ENCODE measurements at places on chromosomes 13 and 19.
A peak's percentile ranks its signal among the peaks of the same experiment; 100 is the strongest.

- DNase-seq: no peak
- H3K36me3 ChIP-seq: no peaks in the 10 kb centered on the region
- H3K4me3 ChIP-seq: no peak overlapping the region
- no peaks in the 10 kb centered on the region for H3K27me3 ChIP-seq
- H3K4me1 ChIP-seq: no peaks in the 10 kb centered on the region
Measured at GRCh38 chr13:62357887-62358645, 942.4 kb upstream of the PCDH20 start.

GRCh38 chr19:13887018-13887436 lies 10.1 kb downstream of the NANOS3 start:
- H3K4me1 ChIP-seq: no peaks in the 10 kb centered on the region
- H3K36me3 ChIP-seq: no peaks in the 10 kb centered on the region
- H3K27ac ChIP-seq: no peak overlapping the region
- H3K4me3 ChIP-seq: no peak overlapping the region

- H3K4me1 ChIP-seq: no peaks in the 10 kb centered on the region
- H3K27ac ChIP-seq: no peak overlapping the region
- H3K36me3 ChIP-seq: no peaks in the 10 kb centered on the region
- no peak for DNase-seq
- H3K27me3 ChIP-seq: no peaks in the 10 kb centered on the region
Measured at GRCh38 chr13:100530671-100531213, 57.8 kb downstream of the GGACT start.

DNA sequence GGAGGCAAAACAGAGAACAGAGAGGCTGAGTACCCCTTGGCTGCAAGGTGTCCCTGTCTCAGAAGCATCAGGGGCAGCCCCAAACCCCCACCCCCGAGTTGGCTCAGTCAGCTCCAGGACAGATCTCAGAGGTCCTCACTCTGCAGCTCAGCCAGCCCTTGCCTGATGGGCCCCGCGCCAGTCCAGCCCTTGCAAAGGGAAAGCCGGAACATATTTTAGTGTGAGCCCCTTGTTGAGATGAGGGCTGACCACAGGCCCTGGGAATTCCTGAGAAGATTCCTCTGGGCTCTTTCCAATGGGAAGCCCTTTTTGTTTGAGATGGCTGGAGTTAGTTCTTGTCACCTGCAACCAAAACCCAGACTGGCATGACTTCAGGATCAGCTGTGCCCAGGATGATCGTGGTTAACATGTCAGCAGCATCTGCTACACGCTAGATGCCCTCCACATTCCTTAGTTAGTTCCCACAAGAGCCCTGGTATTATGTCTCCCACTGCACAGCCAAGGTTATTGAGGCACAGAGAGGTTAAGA lies 33.9 kb upstream of the CCNE1 start:
- H3K36me3 ChIP-seq: no peaks in the 10 kb centered on the region
- no peaks in the 10 kb centered on the region for H3K27me3 ChIP-seq
- no peaks in the 10 kb centered on the region for H3K4me1 ChIP-seq
- DNase-seq: no peak

DNA sequence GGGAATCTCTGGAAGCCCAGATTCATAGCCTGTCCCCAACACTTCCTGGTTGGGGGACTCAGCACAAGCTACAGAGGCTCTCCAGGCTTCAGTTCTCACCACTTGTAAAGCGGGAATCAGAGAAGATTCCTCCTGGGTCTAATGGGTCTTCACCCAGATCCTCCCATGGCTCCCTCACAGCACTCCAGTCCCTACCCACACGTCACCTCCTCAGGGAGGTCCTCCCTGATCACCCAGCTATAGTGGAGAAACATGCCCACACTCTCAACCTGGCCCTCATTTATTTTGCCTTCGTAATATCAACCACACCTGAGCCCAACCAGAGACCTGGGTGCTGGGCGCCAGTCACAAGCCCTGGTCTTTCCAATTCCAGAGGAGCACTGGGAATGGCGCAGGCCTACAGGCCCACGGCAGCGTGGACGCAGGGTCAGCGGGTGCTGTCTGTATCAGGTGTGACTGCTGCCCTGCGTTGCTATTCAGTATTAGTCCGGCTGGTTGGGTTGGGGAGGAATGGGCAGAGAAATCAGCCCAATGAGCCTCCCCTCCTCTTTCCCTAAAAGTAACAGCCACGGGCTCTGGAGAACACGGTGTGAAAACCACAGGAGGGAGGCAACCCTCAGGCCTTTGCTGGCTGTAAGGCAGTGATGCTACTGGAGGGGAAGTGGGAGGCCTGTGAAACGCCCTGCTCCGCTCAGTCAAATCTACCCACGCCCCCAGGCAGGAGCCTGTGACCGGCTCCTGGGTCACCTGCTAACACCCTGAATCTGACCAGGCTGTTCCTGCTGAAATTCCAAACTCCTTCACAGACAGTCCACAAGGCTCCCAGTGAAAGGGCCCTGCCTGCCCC lies 5.2 kb downstream of the AKT2 start:
- H3K27ac ChIP-seq: peak overlapping the region; percentile 38
- H3K27me3 ChIP-seq: no peaks in the 10 kb centered on the region
- DNase-seq: no peak
- H3K36me3 ChIP-seq: no peaks in the 10 kb centered on the region
- peaks cover 38% of the 10 kb centered on the region for H3K4me1 ChIP-seq
- no peak overlapping the region for H3K4me3 ChIP-seq

GRCh38 chr19:3270902-3271301 lies 46.4 kb downstream of the CELF5 start:
- no peak for DNase-seq
- no peaks in the 10 kb centered on the region for H3K36me3 ChIP-seq
- H3K27ac ChIP-seq: no peak overlapping the region
- H3K4me3 ChIP-seq: no peak overlapping the region

DNA sequence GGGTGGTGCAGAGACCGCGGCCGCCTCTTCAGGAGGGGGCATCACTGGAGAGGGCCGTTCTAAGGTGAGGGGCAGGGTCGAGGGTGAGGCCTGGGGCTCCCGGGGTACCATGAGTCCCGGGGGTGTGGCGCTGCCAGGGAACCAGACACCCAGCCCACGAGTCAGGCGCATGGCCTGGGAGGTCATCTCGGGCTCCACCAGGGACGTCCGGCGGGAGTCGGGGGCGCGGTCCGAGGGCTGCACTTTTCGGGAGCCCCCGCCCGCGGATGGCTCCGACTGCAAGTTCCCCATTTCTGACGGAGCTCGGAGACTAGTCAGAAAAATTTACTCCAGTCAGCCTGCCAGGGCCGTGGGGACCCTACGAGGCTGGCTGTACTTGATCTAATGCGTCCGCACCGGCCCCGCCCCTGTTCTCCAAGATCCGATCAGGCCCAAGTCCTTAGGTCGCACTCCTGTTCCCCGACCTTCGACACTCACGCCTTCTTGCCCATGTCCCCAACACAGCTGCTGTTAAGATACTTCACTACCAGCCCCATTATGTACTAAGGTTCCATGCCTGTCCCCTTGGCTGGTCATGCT lies 774 bp downstream of the GGN start:
- peaks cover 29% of the 10 kb centered on the region for H3K4me1 ChIP-seq
- no peak overlapping the region for H3K4me3 ChIP-seq
- H3K27ac ChIP-seq: peak overlapping the region; percentile 81
- peaks cover 20% of the 10 kb centered on the region for H3K36me3 ChIP-seq

- H3K4me3 ChIP-seq: no peak overlapping the region
- no peak for DNase-seq
- no peaks in the 10 kb centered on the region for H3K27me3 ChIP-seq
- no peak overlapping the region for H3K27ac ChIP-seq
Measured at GRCh38 chr19:19094513-19094912, 30.7 kb downstream of the SLC25A42 start.

- H3K27ac ChIP-seq: no peak overlapping the region
- H3K4me3 ChIP-seq: no peak overlapping the region
- H3K4me1 ChIP-seq: no peaks in the 10 kb centered on the region
- H3K36me3 ChIP-seq: no peaks in the 10 kb centered on the region
Measured at GRCh38 chr13:108929532-108930206, 300.3 kb downstream of the MYO16 start.

GRCh38 chr13:29573190-29573589 lies 22.3 kb downstream of the SLC7A1 start:
- no peaks in the 10 kb centered on the region for H3K36me3 ChIP-seq
- no peak overlapping the region for H3K27ac ChIP-seq
- no peaks in the 10 kb centered on the region for H3K27me3 ChIP-seq
- peak; percentile 24 for DNase-seq

- no peaks in the 10 kb centered on the region for H3K27me3 ChIP-seq
- no peaks in the 10 kb centered on the region for H3K36me3 ChIP-seq
- no peak for DNase-seq
- no peak overlapping the region for H3K27ac ChIP-seq
- no peak overlapping the region for H3K4me3 ChIP-seq
- H3K4me1 ChIP-seq: no peaks in the 10 kb centered on the region
Measured at GRCh38 chr13:73261739-73262216, 203.0 kb downstream of the KLF5 start.

- H3K4me1 ChIP-seq: no peaks in the 10 kb centered on the region
- no peak overlapping the region for H3K4me3 ChIP-seq
- peak overlapping the region; percentile 42 for H3K27ac ChIP-seq
- H3K36me3 ChIP-seq: no peaks in the 10 kb centered on the region
Measured at GRCh38 chr19:2469102-2469914, 6.6 kb upstream of the GADD45B start.

- no peak overlapping the region for H3K4me3 ChIP-seq
- H3K27ac ChIP-seq: no peak overlapping the region
- no peak for DNase-seq
- peaks cover 4% of the 10 kb centered on the region for H3K27me3 ChIP-seq
- H3K36me3 ChIP-seq: no peaks in the 10 kb centered on the region
Measured at GRCh38 chr13:44022196-44022595, 142.5 kb downstream of the LACC1 start.

GRCh38 chr13:57409121-57409520 lies 222.4 kb upstream of the PCDH17 start:
- H3K27me3 ChIP-seq: no peaks in the 10 kb centered on the region
- no peaks in the 10 kb centered on the region for H3K36me3 ChIP-seq
- DNase-seq: no peak
- H3K27ac ChIP-seq: no peak overlapping the region
- no peaks in the 10 kb centered on the region for H3K4me1 ChIP-seq
- no peak overlapping the region for H3K4me3 ChIP-seq

- H3K27me3 ChIP-seq: no peaks in the 10 kb centered on the region
- peaks cover 10% of the 10 kb centered on the region for H3K4me1 ChIP-seq
- no peak overlapping the region for H3K4me3 ChIP-seq
- no peaks in the 10 kb centered on the region for H3K36me3 ChIP-seq
Measured at GRCh38 chr13:27133889-27134288, 37.7 kb downstream of the USP12 start.

- no peak overlapping the region for H3K4me3 ChIP-seq
- H3K27ac ChIP-seq: no peak overlapping the region
- DNase-seq: peak; percentile 72
- no peaks in the 10 kb centered on the region for H3K36me3 ChIP-seq
- peaks cover 9% of the 10 kb centered on the region for H3K4me1 ChIP-seq
Measured at GRCh38 chr13:112702986-112703379, 13.1 kb downstream of the ATP11A start.

DNA sequence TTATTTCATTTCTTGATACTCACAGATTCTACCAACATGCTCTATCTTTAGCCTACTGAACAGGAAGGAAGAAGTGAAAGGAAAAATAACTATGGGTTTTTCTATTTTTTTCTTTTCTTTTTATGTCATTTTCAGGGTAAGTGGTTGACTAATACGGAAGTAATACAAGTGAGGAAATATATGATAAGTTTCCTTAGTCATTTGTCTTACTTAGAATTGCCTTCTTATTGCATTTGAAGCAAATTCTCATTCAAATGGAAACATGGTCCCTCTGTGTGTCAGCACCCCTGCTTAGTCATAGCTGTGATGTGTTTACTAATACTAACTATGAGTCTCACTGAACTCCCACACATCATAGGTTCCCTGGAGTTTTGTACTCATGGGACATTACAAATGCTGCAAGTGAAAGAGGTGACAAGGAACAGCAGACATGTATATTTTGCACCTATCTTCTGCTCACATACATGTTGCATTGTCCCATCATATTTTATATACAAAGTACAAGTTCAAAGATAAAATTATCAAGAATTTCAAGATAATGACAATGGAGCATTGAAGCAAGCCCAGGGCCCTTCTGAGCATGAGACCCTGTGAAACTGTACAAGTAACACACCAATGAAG lies 60.1 kb downstream of the DCT start:
- no peaks in the 10 kb centered on the region for H3K27me3 ChIP-seq
- H3K27ac ChIP-seq: no peak overlapping the region
- H3K4me3 ChIP-seq: no peak overlapping the region

DNA sequence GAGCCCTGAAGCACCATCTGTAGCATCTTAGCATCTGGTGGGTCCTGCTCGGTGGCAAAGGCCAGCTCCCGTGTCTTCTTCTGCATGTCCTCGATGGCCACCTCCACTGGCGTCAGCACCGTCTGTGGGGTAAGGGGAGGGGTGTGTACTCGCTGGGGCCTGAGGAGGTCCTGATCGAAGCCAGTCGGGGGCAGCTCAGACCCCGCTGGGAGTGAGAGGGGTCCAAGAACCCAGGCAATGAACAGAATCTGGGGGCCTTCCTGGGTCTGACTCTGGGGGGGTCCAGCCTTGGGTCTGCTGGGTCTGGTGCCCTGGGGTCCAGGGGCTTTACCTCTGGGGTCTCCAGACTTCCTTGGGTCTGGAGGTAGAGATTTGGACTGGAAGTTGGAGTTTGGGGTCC lies 3.6 kb upstream of the KANK2 start:
- H3K4me1 ChIP-seq: peaks cover 49% of the 10 kb centered on the region
- DNase-seq: no peak
- H3K27ac ChIP-seq: no peak overlapping the region
- no peak overlapping the region for H3K4me3 ChIP-seq
- H3K36me3 ChIP-seq: no peaks in the 10 kb centered on the region
- H3K27me3 ChIP-seq: no peaks in the 10 kb centered on the region

DNA sequence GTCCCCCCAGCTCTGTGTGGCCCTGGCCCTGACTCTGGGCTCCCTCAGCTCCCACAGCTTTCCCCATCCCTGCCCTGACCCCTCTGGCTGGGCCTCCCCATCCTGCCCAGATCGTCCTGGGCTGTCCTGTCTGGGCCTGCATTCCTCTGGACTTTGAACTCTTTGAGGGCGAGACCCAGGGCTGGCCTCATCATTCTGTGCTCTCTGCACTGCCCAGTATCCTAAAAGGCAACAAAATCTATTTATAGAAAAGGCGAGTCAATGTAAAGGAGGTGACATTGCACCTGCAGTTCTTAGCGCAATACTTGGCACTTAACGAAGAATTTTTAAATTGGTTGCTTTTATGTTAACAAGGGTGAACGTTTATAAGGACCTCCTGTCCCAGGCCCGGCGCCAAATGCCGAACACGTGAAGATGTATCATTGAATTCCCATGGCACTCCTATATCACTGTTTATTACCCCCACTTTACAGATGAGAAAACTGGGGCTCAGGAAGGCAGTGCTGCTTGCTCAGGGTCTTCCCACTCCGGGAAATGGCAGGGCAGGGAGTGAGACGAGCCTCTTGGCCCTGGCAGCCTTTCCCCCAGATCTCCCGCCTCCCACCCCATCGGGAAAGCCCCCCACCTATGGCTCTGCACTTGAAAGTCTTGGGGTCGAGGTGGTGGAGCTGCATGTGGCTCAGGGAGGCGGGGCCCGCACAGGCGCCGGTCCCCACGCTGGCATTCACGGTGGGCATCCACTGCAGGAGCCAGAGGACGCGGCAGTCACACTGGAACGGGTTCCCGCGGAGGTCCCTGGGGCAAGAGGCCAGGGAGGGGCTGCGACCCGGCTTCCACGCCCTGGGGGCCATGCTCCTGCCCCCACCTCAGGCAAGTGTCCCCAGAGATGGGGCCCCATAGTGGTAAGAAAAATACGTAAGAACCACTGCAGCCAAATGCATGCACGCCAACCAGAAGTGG lies 3.8 kb downstream of the LGI4 start:
- H3K36me3 ChIP-seq: no peaks in the 10 kb centered on the region
- no peaks in the 10 kb centered on the region for H3K4me1 ChIP-seq
- no peaks in the 10 kb centered on the region for H3K27me3 ChIP-seq
- DNase-seq: no peak
- H3K27ac ChIP-seq: no peak overlapping the region
